Stimulated activated CD4-positive, alpha-beta T cell treated with anti-CD3 and anti-CD28 coated beads, Interleukin-1b, Interleukin-23, amount 100 ng/mL, for 1 hour (primary cell): ENCODE measurements at places on chromosomes 1 and 21.
A peak's percentile ranks its signal among the peaks of the same experiment; 100 is the strongest.

GRCh38 chr1:201916649-201917249 lies 28.1 kb downstream of the SHISA4 start:
- no peak for DNase-seq

- DNase-seq, result peak; percentile 8
These were observed 83.9 kb upstream of the PLPPR4 start for GRCh38 chr1:99180343-99180808.

DNA sequence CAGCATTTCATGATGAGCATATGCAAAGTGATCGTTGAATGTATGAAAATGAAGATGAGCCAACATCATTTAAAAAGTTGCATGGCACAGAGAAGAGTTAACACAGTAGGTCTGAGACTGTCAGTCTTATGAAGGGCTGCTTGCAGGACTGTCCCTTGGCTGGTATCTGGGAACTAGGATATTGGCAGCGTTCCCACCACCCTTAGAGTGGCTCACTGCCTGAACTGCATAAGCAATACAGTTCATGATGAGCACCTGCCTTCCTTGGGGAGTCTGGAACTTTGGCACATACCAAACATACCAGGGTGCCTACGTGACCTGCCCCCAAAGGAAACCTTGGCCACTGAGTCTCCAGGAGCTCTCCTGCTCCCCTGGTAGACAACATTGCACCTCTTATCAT lies 161.8 kb downstream of the DSCAM start:
- DNase-seq, result no peak

DNA sequence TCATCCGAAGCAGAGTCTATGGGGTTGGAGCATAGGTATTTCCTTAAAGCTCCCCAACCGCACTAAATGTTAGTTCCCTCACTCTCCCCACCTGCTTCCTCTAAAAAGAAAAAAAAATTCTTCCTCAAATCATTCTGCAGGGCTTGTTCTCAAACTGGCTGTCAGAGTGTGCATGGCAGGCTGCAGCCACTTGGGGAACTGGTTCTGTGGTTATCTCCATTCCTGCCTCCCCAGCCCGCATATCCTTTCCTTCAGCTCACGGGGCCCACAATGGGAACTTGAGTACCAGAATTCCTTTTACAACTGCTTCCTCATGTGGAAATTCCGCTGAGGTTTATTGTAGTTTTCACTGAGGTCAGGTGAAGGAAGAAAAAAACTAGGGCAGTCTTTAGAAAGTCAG lies 159.2 kb downstream of the PIGK start:
- DNase-seq, result no peak

DNA sequence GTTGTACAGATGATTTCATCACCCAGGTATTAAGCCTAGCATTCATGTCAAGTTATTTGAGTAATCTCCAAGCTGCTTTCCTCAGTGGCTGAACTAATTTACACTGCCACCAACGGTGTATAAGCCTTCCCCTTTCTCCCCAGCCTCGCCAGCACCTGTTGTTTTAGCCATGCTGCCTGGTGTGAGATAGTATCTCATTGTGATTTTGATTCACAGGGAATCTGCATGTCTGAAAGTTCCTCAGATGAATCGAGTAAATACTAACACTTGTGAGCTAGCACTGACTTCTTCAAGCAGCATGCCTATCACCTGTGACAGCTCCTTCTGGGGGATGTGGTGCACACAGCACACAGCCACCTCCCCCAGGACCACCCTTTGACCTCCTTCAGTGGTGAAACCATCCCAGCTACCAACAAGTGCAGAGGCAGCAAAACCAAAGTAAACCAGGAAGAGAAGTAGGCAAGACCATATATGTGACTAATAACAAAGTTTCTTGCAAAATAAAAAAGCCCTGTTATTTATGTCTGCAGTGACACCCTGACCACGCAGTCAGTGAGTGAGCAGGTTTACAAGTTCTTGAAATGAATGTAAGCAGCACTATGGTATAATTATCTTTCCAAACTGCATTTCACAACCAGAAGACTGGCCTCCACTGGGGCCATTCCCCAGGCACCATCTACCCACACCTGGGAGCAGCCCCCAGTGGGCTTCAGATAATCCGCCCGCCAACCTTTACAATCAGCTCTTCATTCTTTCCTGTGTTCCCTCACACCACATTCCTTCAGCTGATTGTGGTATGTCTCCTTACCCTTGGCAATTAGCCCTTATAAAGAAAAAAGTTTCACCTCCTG lies 173.8 kb downstream of the ETS2 start:
- DNase-seq, result no peak

DNA sequence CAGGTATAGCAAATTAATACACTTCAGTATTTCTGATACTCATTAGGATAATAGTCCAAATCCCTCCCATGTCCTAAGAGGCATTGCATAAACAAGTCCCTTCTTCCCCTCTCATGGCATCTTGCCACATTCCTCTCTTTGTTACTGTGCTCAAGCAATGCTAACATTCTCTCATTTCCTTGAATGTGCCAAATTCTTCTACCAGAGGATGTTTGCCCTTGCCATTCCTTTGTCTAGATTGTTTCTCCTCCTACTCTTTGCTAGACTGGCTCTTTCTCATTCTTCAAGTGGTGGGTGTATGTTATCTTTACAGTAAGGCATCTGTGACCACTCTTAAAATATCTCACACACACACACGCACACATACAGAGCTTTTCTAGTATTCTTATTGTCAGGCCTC lies 621.0 kb upstream of the CXADR start:
- DNase-seq, result no peak

DNA sequence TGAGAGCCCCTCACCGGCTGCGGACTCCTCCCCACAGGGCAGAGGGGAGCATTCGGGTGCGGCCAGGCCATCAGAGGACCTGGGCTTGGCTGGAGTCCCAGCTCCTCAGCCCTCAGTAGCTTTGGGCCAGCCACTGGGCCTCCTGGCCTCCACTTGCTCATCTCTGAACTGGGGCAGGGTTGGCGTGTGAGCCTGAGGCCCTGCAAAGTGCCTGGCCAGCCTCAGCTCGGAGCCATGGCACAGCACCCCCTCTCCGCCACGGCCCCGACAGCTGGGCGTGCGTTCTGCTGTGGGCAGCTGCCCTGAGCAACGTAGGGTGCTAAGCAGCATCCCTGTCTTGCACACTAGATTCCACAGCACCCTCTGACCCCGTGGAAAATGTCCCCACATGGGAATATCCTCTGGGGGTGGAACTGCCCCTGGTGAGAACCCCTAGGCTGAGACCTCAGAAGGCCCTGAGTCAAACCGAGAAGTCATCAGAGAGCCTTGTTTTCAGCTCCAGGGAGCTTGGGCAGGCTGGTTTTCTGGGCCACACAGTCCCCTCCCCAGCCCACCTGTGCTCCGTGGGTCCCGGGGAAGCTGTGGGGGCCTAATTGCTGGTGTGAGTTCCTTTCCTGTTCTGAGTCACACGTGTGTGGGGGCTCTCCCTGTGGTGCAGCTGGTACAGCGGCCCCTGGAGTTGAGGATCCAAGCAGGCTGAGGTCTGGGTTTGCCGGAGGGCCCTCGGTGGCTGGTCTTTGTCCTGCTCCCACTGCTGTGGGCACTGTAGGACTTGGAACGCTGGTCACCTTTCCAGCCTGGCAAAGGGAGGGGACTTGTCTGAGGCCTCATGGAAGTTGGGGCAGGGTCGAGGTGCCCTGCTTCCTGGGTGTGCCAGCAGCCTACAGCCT lies 24.5 kb downstream of the TP73 start:
- DNase-seq, result no peak

- DNase-seq, result no peak
These were observed 33.8 kb upstream of the SLC45A1 start for GRCh38 chr1:8284127-8284526.

DNA sequence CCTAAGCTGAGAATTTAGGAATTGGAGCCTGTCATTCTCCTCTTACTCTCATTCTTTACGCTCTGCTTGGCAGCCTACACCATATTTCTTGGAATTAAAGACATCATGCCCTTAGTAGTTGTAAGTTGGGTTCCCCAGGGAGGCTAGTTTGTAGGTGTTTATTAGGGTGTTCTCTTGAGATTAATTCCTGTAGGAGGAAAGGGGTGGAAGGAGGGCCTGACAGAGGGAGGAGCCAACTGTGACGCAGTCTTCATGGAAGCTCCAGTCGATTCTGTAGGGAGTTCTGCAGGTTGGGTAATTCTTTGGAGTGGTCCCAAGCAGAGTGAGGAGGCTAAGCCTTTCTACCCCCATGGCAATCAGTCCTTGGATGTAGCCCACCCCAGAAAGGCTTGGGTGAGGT lies 111.4 kb downstream of the HHAT start:
- no peak for DNase-seq

GRCh38 chr1:67764633-67765032 lies 68.6 kb downstream of the GNG12 start:
- no peak for DNase-seq

GRCh38 chr1:150366416-150367296 lies 2.7 kb downstream of the RPRD2 start:
- no peak for DNase-seq

- no peak for DNase-seq
These were observed 11.3 kb upstream of the SMAP2 start for GRCh38 chr1:40362199-40362598.

DNA sequence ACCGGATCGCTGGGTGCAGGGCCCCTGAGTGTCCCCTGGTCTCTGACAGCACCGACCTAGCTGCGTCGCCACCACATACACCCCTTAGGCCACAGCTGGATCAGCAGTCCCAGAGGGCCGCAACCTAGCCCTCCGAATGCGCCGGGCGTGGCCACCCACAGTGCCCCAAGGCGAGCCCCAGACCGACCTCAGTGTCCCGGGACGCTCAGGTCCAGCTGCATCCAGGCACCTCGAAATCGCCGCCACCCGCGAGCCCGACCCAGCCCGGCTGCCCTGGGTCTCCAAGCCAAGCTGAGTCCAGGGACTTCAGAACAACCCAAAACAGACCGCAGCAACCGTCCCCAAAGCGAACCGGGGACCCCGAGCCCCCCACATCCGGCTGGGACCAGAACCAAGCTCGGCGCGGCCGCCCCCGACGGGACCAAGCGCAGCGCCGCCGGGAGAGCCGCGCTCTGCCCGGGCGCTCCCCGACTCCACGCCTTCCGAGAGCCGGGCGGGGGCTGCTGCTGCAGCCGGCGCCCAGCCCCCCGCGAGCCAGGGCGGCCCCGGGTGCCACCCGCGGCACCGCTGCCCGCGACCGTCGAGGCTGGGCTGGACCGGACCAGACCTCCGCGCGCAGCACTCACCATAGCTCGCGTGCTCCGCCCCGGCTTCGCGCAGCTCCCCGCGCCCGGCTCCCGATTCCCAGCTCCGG lies 54.6 kb upstream of the ECE1 start:
- no peak for DNase-seq

- no peak for DNase-seq
These were observed 145.6 kb downstream of the FMN2 start for GRCh38 chr1:240237305-240237721.

DNA sequence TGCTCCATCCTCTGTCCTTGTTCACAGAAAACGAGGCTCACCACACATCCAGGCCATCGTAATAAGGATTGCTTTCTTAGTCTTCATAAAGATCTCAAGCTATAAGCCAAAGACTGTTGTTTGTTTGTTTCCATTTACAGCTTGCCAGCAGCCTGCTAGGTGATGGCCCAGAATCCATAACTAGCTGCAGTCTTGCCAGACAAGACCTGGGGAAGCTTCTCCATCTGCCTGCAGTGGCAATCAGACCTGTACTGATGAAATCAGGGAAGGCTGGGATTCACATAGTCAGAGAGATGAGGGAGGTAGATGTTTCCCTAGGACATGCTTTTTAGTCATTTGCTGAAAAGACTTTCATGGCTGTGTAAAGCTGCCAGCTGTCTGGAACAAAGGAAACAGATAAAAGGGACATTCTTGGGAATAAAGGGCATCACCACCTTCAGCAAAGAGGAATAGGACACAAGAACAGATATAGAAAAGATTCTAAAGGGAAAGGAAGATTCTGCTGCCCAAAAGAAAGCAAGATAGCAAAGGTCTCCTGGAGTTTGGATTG lies 51.0 kb downstream of the MT1HL1 start:
- no peak for DNase-seq

DNA sequence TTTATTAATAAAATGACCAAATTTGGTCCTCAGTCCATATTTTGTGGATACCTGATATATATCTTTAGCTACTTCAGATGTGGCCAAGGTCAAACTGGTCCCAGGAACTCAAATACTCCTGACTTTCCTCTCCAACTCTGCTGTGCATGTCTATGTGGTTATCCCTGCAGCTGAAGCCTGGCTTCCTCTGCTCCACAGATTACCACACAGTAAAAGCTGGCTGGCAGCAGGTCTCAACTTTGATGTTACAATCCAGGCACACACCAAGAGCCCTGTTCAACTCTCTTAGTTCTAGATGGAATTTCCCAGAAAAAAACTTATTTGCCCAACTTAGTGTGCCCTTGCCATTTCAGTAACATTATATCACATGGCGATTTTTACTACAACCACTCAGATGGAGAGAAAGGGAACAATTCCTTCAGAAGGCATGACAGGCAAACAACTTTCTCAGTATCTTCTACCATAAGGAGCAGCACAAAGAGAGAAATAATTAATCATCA lies 479.5 kb downstream of the PLPP3 start:
- DNase-seq, result no peak

DNA sequence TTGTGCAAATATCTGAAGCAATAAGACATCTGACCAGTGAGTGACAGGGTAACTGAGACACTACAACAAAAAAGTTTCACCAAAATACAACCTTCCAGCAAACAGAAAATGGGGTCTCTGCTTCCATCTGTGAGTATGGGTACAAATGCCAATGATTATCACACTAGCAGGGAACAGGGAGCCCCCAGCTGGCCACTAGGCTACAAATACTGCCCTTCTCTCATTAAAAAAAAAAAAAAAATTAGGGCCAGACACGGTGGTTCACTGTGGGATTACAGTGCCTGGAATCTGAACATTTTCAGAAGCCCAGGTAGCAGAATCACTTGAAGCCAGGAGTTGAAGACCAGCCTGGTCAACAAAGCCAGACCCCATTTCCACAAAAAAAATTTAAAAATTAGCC lies 48.4 kb upstream of the EDARADD start:
- no peak for DNase-seq
